ENCODE measurements at places on chromosomes 7 and 10.

DNA sequence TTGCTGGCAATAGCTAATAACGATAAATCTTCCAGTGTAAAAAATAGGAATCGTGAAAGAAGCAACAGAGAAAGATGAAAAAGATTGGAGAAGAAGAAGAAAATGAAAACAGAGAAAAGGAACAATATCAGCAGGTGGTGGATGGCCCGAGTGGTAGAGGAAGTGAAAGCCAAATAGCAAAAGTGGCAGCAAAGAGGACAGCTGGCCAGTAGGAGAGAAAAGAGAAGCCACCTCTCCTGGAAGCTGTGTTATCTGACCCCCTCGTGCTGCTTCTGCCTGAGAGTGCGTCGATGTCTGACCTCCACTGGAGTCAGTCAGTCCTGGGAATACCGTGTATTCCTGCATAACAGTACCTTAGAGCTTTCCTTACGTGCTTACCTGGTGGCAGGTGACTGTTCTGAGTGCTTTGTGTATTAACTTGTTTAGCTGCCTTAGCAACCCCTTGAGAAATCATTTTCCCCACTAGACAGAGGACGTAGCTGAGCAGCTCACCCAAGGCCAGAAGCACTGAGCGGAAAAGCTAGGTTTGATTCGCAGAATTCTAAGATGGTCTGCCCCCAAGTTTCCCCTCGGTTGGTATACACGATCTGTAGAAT, 88.3 kb downstream of the CHN2 start:
- no peak for DNase-seq

GRCh38 chr7:137203351-137203750, 140.2 kb downstream of the PTN start:
- DNase-seq: no peak

DNA sequence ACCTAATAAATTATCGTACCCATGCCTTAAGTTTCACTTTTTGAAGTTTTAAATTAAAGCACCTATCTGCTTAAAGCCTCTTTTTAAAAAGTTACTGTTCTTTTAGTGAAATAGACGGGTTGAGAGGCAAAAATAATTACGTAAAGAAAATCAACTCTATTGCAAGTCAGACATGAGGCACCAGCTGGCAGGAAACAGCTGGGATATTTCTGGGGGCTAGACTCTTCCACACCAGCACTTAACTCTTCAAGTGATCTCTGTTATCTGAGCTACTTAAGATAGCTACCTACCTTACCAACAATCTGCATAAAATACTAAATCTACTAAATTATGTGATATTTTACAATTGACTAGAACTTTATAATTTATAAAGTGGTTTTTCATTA, 35.8 kb downstream of the GBF1 start:
- no peak for DNase-seq

DNA sequence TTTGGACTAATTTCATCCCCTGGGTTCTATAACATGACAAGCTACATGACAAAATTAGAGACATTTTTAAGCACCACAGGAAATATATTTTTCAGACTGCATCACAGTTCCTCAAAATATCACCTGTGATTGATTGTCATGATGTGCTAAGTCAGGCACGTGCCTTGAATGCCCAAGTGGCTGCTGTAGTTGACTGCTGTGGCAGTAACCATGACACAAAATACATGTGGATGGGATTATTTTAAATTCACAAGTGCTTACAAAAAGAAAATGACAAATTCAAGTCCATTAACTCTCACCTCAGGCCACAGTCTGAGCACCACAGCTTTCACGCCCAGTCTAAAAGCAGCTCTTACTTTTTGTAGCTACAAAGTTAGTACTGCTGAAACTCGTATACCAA, 45.5 kb downstream of the TNPO3 start:
- DNase-seq: no peak

DNA sequence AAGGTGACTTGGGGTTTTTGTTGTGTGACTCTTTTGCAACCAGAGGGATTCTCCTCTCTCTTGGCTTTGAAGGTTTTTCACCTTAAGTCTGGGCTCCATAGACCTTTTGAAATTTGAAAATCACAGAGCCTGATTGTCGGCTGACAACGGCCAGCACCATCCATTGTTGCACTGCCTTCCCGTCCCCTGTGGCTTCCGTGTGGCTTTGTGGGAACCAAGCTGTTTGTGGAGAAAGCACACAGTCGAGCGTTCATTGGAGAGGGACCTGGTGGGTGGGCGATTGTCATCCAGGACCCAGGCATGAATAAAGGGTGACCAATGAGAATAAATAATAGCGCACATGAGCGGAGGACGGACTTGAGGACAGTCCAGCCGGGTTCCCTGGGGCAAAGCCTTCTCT, 7.4 kb upstream of the RAMP3 start:
- no peak for DNase-seq

Data from fibroblast of skin of back (primary cell).